G401 (cell line): ENCODE measurements at places on chromosomes 6 and 20.

DNA sequence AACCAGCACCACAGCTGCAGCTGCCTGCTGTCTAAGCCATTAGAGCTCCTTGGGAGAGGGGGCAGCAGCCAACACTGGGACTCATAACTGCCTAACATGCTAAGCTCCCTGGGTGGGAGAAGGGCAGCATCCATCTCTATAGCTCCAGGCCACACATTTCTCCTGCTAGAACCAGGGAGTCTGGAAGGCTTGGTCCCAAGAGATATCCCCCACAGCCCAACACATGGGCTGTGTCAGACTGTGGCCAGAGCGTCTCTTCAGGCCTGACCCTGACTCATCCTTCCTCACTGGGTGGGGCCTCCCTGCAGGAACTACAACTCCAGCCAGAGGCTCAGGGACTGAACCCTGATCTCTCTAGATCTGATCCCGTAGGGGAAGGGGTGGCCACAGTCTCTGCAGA lies 411.1 kb downstream of the HDGFL1 start:
- no peak for DNase-seq

DNA sequence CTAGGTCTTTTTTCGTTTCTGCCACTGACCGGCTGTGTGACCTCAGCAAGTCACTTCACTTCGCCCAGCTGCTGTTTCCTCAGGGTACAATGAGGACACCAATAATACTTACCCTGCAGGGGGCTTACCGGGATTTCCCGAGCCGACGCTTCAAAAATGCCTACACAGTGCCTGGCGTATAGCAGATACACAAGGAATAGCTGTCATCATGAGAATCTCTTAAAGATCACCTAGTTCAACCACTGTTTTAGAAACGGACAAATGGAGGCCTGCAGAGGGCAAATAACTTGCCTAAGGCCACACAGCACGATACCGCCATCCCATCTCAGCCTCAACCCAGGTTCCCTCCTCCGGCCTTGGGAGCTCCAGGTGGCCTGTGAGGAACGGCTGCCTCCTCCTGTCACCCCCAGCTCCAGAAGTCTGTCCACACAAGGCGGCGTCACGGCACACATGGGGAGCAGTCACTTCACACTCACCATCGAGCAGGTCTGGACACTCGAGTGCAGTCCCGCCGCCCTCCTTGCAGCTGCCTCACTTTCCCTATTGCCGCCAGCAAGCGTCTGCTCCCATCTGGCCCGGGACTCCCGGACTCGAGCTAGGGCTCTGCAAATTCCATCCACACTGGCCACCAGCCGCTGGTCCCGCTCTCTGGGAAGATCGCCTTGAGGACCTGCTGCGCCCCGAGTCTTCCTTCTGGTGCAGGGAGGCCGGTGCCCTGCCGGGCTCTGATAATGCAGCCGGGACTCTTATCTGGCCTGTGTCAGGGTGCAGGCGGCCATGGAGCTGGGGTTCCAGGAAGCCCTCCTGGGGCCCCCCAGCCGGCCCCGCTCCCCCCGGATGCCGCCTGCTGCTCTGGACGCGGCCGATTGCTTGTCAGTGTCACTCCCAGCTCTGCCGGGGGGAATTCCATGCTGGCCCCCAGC lies at the start of gene RIPOR3:
TSS of gene RIPOR3 (minus strand) at position 893 of the 923 bp plus-strand sequence. CDS start at position 479, 414 bp downstream.
- DNase-seq = no peak

GRCh38 chr6:128696691-128697689 lies 176.6 kb upstream of the PTPRK start:
- no peak for DNase-seq

- no peak for DNase-seq
These were observed 121.4 kb downstream of the KIF13A start for GRCh38 chr6:17865798-17866725.

DNA sequence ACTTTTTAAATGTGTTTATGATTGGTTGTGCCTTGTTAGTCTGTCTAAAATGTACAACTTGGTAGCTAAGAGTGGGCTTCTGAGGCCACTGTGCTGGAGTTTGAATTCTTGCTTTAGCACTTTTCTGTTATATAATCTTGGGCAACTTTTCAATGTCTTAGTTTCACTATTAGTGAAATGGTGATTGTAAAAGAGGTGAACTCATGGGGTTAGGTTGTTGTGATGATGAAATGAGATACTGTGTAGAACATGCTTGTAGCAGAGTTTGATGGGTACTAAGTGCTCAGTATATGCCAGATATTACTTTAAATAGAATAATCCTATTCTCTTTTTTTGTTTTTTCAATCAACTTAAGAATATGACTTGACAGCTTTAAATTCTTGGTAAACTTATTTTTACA lies 624.7 kb downstream of the CD109 start:
- DNase-seq = no peak

GRCh38 chr6:169935861-169936260 lies 184.4 kb downstream of the ERMARD start:
- no peak for DNase-seq

- DNase-seq = no peak
These were observed 991.8 kb upstream of the GJE1 start for GRCh38 chr6:141140905-141141304.
